ENCODE measurements at places on chromosomes 5 and 9.

- DNase-seq: no peak
Observed at GRCh38 chr5:127574852-127575679, 57.6 kb downstream of the PRRC1 start.

DNA sequence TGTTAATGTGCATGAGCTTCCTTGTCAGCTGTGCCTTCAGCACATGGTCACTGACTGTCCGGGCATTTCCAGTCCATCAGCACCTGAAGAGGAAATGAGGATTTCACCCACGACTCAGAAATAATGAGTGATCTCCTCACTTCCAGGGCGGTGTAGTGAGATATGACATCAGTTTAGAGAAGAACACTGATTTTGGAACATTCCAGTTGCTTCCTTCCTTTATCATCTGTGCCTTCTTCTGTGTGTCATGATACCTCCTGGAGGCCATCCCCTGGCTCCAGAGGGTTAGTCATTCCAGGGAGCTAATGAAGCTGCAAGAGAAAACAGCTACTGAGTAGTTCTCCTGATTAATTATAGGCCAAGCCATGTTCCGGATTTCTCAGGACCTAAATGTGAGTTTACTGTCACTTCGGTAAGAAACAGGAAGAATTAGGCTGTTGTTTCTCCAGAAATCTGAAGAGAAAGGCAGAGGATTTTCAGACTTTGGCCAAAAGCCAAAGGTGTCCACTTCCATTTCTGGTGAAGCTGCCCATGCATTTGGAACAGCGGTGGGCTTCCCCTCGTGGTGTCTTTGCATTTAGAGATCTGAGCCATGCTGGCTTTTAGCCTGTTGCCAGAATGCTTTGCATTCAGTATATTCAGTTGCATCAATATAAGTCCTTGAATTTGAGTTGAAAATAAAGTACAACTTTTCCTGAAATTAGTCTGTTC lies 161.3 kb upstream of the OTULINL start:
- no peak for DNase-seq

GRCh38 chr5:140633501-140633900 lies 526 bp upstream of the CD14 start:
- no peak for DNase-seq

- no peak for DNase-seq
Observed at GRCh38 chr5:171521219-171521633, 101.8 kb downstream of the FGF18 start.

DNA sequence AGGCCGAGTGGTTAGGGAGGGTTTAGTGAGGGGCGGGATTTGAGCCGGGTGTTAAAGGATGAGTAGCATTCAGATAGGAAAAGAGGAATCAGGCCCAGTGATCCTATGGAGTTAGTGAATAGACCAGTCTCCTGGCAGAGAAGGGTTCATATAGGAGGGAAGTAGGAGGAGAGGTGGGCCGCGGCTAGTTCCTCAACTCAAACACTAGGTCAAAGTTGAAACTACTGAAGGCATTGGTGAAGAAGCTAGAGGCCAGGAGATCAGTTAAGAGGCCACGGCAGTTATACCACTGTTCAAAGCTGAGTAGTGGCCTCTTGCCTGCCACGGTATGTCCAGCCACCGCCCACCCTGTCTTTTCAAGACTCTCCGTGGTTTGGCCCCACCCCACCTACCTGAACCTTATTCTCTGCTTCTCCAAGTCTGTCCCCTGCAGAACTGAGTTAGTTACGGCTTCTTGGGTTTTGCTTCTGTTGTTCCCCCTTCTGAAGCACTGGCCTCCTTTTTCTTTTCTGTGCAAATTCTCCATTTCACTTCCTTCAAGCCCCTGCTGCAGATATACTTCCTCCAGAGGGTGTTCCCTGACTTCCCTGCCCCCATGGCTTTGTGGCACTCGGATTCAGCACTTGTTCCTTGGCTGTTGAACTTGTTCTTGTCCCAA lies 1.8 kb downstream of the ZBTB34 start:
- no peak for DNase-seq
